ENCODE measurements at places on chromosomes 5 and 9. TPM values are rescaled to one million over a fixed set of nuclear protein-coding genes. Genes with fewer than 3 reads are reported as not detected.

CXXC5 gene
- total RNA-seq, result 43.1 TPM

IFNA6 gene
- total RNA-seq, result not detected

NANS gene
- total RNA-seq, result 48.9 TPM

OBP2B gene
- total RNA-seq, result not detected

DNA sequence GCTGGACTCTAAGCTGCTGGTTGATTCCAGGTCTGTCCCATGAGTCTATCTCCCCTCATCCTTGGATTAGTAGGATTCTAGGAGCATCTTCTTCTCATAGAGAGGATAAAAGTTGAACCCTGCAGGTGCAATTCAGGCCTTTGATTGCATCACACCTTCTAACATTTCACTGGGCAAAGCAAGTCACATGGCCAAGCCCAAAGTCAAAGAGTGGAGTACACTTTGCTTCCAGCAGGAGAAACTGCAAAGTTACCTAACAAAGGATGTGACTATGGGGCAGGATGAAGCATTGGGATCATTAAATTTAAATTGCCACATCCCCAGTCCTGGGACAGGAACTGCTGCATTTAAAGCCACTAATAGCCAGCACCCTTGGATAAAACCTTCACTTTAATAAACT, 51.0 kb upstream of the EGFLAM start:
- H3K27me3 ChIP-seq, result no peaks in the 10 kb centered on the region
- no peaks in the 10 kb centered on the region for H3K4me1 ChIP-seq
- H3K4me3 ChIP-seq, result no peak overlapping the region
- H3K27ac ChIP-seq, result no peak overlapping the region
- no peaks in the 10 kb centered on the region for H3K36me3 ChIP-seq

DNA sequence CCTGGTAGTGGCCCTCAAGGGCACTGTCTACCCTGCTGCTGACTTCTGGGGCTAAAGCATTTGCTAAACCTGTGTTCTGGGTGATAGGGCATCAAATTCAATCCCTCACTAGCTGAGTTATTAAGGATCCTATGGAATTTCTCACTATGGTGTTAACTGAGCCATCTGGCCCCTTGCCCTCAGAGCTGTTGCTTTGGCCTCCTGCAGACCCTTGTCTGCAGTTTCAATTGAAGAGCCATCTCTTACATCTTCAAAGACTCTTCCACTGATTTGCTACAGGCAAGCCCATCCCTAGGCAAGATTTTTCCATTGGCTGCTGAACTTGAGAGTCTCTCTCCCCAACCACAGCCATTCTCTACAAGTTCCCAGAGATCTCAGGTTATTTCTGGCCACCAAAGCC, 418.2 kb downstream of the ZNF608 start:
- no peak overlapping the region for H3K27ac ChIP-seq
- no peak overlapping the region for H3K4me3 ChIP-seq
- no peaks in the 10 kb centered on the region for H3K4me1 ChIP-seq
- H3K27me3 ChIP-seq, result no peaks in the 10 kb centered on the region

GRCh38 chr5:53974021-53974420, 336.4 kb downstream of the ARL15 start:
- H3K4me3 ChIP-seq, result no peak overlapping the region
- DNase-seq, result no peak
- H3K36me3 ChIP-seq, result no peaks in the 10 kb centered on the region
- no peaks in the 10 kb centered on the region for H3K4me1 ChIP-seq
- H3K27ac ChIP-seq, result no peak overlapping the region

DNA sequence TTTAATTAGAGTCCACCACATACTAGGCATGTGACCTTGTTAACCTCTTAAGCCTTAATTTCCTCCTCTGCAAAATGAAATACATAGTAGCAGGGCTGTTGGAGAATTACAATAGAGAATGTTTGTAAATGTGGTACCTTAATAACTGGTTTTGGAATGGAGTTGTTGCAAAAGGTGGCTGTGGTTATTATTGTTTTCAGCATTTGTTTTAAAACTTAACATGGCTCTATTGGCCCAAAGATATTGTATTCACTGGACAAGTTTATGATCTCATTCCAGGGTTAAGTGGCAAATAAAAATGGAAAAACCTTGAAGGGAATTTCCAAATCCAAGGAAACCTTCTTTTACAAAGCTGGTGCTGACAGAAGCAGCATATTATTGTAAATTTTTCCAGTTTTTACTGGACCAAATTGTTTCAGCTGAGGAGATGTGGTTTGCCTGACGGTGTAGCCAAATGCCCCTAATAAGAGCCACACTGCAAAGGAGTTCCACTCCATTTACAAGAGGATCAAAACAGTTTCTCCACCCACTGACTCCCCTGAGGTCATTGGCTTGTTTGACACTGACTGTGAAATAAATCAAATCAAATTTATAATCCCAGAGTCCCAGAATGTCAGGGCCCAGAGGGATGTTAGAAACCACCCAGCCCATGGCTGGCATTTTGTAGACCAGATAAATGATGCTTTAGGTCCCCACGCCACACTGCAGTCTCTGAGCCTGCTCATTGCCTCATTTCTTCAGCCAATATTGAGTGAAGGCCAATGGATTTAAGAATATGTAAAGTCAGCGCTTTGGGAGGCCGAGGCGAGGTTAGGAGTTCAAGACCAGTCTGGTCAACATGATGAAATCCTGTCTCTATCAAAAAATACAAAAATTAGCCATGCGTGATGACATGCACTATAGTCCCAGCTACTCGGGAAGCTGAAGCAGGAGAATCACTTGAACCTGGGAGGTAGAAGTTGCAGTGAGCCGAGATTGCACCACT, 45.2 kb downstream of the ADRA1B start:
- no peak overlapping the region for H3K27ac ChIP-seq
- no peaks in the 10 kb centered on the region for H3K36me3 ChIP-seq
- no peak for DNase-seq
- no peaks in the 10 kb centered on the region for H3K4me1 ChIP-seq

GRCh38 chr9:107878462-107878861, 388.9 kb upstream of the KLF4 start:
- DNase-seq, result no peak
- no peaks in the 10 kb centered on the region for H3K36me3 ChIP-seq
- no peak overlapping the region for H3K4me3 ChIP-seq

- no peak overlapping the region for H3K4me3 ChIP-seq
- H3K4me1 ChIP-seq, result peaks cover 5% of the 10 kb centered on the region
- no peaks in the 10 kb centered on the region for H3K36me3 ChIP-seq
- no peak for DNase-seq
- no peaks in the 10 kb centered on the region for H3K27me3 ChIP-seq
These were observed 11.6 kb downstream of the TMOD1 start for GRCh38 chr9:97512966-97513560.

DNA sequence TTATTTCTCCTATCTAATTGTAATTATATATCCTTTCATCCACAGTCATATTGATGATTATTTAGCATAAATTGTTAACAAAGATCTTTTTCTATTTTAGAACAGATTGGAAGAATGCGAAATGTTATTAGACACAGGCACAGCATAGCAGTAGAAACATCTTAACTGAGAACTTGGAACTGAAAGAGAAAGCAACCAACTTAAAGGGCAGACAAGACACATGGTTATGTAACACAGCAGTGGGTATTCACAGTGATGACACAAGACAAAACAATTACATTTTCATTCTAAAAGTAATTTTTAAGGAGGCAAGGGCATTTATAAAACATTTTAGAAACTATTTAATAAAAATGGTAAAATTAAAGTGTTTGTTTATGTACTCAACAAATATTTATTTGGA, 57.7 kb upstream of the MEF2C start:
- 0 out of 2 replicates have a peak, but pooled peaks cover 3% of the 10 kb centered on the region for H3K4me1 ChIP-seq
- no peaks in the 10 kb centered on the region for H3K36me3 ChIP-seq
- H3K27ac ChIP-seq, result no peak overlapping the region
- H3K27me3 ChIP-seq, result no peaks in the 10 kb centered on the region
- H3K4me3 ChIP-seq, result no peak overlapping the region

DNA sequence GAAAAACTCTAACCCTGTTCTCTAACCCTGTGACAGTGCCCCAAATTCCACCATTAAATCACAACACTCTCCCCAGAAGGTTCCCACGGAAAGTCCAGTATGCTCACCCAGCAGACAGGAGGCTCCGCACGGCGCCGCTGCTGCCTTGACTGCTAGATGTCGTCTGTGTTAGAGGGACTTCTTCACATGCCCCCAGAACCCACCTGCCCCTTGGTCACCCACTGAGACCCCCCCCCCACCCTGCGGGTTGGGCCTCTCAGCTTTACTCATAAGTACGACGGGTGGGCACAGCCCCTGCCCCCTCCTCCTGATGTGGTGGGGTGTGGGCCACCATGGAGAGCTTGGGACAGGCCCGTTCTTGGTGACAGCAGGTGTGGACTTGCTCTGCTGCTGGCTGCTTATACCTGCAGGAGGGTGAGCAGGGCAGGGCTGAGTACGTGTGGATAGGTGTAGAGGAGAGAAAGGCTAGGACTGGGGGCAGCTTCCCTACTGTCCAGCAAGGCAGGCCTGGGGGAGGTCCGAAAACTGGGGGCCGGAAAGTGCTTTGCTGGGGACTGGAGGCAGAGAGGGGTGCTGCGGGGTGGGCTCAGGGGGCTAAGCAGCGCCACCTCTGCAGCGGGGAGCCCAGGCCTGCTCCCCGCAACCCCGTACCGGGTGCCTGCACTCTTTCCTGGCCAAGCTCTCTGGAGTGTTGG, 57.5 kb upstream of the OLFM1 start:
- H3K27me3 ChIP-seq, result peaks cover 3% of the 10 kb centered on the region
- no peak overlapping the region for H3K4me3 ChIP-seq
- H3K27ac ChIP-seq, result no peak overlapping the region
- H3K4me1 ChIP-seq, result no peaks in the 10 kb centered on the region
- H3K36me3 ChIP-seq, result no peaks in the 10 kb centered on the region

DNA sequence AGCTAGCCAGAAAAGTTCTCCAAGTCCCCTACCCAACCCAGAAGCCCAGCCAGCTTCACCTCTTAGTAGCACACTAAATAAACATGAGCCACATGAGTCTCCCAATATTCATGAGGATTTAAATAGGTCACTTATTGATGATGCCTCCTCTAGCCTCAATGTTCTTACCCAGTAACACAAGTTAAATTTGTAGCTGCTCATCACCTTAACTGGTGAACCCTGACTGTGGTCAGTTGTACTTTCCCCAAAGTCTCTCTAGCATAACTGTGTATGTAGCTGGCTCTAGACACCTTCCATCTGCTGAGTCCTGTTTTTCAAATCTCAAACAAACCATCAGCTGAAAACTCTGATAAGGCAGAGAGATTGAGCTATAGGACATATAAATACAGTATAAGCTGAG, 100.3 kb upstream of the ELAVL2 start:
- no peak for DNase-seq
- H3K36me3 ChIP-seq, result no peaks in the 10 kb centered on the region
- H3K27me3 ChIP-seq, result no peaks in the 10 kb centered on the region
